Kidney tubule cell (primary cell): ENCODE measurements at places on chromosomes 13 and 19.

GRCh38 chr19:1104311-1105007 is 665 bp downstream of the GPX4 start:
- peak; percentile 80 for DNase-seq

DNA sequence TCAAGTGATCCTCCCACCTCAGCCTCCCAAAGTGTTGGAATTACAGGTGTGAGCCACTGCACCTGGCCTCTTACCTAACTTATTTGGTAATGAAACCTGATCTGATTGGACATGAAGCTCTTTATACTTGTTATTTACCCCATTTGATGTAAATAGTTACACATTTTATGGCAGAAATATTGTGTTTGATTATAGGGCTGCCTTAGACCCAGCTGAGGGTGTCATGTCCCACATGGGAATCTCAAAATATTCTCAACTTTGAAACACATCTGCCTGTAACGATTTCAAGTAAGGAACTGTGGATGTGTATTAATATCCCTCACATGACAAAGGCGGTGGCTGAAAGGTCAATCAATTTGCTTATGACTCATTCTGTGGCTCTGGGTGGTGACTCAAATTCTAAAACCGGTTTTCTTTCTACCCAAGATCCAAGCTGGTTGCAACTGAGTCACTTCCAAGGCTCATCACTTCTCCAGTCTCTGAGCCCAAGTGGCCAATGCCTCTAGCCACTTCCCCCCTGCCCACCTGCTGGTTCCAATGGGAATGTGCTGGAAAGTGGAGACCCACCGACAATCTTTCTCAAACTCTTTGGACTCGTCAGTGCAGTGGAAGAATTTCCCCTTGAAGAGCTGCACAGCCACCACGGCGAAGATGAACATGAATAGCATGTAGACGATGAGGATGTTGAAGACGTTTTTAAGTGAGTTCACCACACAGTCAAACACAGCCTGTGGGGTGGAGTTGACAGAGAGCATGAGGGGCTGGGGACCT is 110.9 kb downstream of the IER2 start:
- peak; percentile 92 for DNase-seq

DNA sequence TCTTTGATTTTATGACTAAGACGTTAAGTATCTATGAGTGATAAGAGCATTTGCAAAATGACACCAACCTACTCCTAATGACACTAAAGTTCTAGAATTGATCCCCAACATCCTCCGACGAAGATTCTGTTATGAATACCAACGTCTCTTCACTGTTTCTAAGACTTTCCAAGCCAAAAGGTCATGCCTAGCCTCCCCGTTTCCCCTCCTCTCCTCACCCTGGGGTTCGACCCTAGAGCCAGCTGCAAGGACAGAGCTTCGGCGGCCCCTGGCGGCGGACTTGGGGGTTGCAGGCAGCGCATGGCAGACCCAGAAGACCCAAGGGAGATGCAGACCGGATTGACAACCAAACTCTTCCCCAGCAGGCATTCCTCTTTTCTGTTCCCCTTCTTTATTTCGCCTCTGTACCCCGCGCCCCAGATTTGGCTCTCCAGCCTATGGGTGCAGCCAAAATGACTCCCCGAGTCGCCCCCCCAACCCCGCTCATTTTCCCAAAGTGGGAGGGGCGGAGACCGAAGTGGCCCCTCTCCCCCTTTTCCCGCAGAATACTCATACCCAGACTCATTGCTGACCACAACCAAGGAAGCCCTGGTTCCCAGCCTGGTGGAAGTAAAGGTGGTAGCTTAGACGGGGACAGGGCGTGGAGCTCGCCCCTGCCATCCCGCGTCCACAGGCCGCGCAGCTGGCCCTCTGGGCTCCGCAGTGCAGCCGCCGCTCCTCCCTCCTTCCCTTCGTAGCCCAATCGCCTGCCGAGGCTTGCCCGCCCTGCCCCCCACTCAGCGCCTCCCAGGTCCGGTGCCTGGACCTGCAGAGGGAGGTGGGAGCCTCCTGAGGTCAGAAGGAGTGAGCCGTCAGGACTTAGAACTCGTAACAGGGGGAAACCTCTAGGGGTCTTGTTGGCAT is 4.1 kb upstream of the EML2 start:
- peak; percentile 72 for DNase-seq

DNA sequence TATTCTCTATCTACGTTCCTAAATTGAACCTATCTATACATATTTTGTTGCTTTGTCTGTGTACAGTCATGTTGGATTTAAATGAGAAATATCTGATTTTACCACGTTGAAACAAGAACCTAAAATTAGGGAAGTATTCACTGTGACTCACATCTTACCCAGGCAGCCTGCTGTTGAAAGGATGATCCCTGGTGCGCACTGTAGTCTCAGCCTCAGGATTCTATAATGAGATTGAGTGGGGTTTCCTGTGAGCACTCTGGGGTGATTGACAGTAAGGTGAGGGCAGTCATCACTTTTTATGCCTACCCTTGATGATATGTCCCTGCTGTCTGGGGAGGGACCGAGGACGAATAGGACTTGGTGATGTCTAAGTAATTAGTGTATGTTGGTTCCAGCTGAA is 35.4 kb downstream of the PCCA start:
- no peak for DNase-seq

DNA sequence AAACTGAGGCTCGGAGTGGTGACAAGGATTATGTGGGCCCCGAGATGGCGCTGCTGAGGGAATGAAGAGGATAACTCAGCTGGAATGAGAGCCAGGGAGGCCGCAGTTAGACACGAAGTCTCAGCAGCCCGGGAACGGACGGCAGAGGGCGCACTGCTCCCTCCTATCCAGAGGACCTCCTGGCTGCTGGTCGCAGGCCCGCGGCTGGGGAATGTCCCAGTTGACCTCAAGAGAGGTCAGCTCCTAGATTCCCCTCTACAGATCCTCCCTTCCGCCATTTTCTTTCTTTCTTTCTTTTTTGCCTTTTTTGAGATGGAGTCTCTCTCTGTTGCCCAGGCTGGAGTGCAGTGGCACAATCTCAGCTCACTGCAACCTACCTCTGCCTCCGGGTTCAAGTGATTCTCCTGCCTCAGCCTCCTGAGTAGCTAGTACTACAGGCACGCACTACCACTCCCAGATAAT is 24.1 kb upstream of the ASPDH start:
- DNase-seq, result peak; percentile 71

GRCh38 chr19:14248578-14249011 is 42.6 kb upstream of the ADGRL1 start:
- DNase-seq, result peak; percentile 13

- no peak for DNase-seq
Observed at GRCh38 chr13:80447747-80448146, 106.8 kb upstream of the SPRY2 start.

DNA sequence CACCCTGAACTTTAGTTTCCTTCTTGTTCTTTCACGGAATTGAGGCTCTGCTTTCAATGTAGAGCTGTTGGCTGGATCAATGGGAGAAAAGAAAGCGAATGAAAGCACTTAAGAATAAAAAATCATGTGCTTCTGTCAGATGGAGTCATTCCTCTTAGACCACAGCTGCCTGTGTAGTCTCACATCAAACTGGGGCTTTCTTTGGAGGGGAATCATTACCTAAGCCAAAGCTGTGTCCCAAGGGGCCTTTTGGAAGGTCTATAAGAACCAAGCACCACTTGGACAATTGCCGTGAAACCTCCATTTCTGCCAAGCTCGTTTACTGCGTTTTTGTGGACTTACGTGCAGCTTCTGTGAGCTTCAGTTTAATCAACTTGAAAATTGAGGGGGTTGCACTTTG is 44.2 kb upstream of the RNF113B start:
- DNase-seq, result no peak

GRCh38 chr13:111584870-111585269 is 264.4 kb downstream of the TEX29 start:
- no peak for DNase-seq
